ENCODE measurements at places on chromosomes 6 and 20. TPM values are rescaled to one million over a fixed set of nuclear protein-coding genes. Genes with fewer than 3 reads are reported as not detected.

BMP6 gene
- 0.07 TPM for total RNA-seq

SERINC1 gene
- 138 TPM for total RNA-seq

PAQR8 gene
- total RNA-seq, result 3.6 TPM

TBX18 gene
- not detected for total RNA-seq

TNXB gene
- total RNA-seq, result 45.7 TPM

HCRTR2 gene
- not detected for total RNA-seq

LRFN2 gene
- total RNA-seq, result not detected

LTA gene
- total RNA-seq, result not detected

OVOL2 gene
- not detected for total RNA-seq

FAM162B gene
- not detected for total RNA-seq

ADGB gene
- total RNA-seq, result not detected

VIP gene
- 0.93 TPM for total RNA-seq

DNA sequence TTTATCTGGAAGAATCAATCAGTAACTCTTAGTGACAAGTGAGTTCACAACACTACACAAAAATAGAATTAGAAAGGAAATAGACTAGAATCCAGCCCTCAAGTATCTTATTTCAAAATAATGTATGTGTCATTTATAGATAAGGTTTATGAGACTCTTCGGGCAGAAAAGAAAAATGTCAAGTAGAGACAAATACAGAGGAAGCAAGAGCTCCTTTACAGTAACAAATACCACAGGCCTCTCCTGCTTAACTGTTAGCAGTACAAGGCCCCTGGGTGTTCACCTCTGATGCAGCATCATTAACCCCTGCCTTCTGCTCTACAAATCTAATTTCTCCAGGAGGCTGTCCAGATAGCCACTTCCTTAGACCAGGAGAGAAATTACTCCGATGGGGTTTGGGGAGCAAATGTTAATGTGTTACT lies 76.7 kb downstream of the UBE3D start:
- DNase-seq, result peak; percentile 4

DNA sequence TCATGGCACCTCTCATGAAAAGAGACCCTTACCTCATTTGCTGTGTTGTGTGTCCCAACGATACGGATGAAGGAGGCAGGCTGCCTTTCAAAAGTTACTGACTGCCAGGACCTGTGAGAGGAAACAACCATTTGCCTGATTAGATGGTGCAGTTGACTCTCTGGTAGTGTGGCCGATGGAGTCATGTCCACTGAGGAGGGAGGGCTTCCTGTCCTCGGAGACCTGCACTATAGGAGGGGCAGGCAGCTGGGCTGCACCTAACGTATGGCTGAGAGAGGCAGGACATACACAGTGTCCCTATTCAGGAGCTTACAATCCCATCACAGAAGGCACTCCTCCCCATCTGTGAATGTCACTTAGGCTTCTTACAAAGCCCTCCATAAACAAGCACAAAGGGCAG lies 373.0 kb downstream of the ZFAND3 start:
- DNase-seq, result no peak

- no peak for DNase-seq
Observed at GRCh38 chr6:27092316-27092692, 155.2 kb upstream of the PRSS16 start.

GRCh38 chr20:50717974-50718761 lies 13.2 kb upstream of the PARD6B start:
- DNase-seq, result no peak

DNA sequence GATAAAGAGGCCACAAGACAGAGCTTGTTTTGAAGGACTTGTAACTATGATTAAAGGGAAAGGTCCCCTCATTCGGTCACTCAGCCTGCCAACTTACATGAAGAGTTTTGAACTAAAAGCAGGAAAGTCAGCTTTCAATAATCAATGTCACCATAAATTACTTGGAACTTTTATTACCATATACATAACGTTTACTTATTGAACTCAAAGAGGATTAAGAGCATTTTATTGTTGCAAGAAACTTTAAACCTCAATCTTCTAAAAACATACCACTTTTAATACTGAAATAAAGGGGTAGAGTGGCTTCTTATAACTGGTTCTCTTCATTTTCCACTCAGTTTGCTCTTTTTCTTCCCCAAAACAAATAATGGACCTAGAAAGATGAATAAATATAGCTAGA lies 65.1 kb downstream of the CNKSR3 start:
- no peak for DNase-seq

DNA sequence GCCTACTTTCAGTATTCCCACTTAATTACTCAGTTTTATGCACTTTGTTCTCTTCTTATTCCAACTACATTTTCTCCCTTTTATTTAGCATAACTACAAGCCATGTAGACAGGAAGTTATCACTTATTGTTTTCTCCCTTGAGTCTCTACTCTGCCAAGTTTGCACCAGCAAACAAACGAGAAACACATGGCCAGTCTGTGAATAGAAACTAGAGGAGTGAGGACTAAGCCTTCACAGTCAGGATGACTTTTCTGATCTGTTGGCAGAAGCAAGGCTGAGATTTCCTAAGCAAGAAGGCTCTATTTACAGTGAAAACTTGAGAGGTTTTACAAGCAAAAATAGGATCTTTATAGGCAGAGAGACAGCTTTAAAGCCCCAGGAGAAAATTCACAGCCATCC lies 69.8 kb upstream of the TINAG start:
- DNase-seq, result no peak

DNA sequence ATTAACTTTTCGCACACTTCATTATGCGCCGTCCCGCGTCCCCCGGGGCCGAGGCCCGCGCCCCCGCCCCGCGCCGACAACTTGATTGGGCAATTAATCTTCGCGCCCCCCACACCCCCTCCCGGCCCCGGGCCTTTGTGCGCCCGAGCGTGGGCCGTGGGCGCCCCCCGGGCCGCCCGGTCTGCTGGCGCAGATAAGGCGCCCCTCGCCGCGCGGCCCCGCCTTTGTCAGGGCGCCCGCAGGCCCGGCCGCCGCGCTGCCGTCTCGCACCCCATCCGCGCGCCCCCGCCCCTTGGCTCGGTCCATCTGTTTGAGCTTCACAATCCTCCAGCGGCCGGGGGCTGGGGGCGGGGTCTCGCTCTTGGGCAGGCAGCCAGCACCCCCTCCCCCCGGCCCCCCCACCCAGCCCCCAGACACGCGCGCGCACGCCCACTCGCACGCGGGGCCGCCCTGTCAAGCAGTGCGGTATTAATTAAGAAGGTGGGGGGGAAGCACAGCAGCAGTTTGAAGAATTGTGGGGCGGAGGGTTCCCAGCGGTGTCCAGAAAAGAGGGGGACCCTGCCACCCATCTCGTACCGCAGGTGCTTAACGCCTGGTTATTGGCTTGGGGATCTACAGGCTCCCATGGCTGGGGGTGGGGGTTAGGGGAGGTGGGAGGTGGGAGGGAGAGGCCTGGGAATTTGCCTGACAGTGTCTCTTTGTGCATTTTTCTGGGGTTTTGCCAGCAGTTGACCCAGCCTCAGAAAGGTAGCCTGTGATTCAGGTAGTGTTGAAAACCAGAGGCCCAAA lies 34.6 kb upstream of the SCRT2 start:
- DNase-seq, result no peak

- DNase-seq, result no peak
Observed at GRCh38 chr6:107574856-107575255, 84.9 kb downstream of the SOBP start.

- no peak for DNase-seq
Observed at GRCh38 chr20:37669062-37669772, 24.6 kb upstream of the CTNNBL1 start.

DNA sequence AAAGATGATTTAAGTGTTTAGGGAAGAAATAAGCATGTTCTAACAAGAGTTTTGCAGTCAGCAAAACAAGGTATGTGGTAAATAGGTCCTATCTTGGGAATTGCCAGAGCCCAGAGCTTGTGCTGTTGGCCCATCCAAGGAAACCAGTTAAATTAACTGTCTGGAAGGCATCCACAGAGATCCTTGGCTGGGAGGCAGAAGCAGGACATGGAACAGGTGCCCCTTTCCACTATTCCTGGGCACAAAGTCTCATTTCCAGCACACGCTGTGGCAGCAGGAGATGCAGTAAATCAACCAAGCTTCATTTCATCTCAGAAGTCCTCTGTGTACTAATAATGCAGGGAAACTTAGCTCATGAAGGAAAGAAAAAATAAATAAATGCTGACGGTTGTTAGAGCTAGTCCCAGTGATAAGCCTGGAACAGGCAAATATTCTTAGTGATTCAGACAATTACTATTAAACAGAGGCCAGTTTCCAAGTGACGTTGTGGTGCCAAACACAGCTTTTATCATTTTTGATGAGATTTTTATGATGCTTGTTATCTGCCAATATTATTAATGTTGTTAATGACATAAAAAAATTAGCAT lies 39.8 kb upstream of the SNAP25 start:
- no peak for DNase-seq

GRCh38 chr20:1831606-1832005 lies 63.6 kb upstream of the SIRPA start:
- DNase-seq, result no peak

- DNase-seq, result peak; percentile 35
Observed at GRCh38 chr20:48722737-48723191, 105.0 kb downstream of the PREX1 start.

DNA sequence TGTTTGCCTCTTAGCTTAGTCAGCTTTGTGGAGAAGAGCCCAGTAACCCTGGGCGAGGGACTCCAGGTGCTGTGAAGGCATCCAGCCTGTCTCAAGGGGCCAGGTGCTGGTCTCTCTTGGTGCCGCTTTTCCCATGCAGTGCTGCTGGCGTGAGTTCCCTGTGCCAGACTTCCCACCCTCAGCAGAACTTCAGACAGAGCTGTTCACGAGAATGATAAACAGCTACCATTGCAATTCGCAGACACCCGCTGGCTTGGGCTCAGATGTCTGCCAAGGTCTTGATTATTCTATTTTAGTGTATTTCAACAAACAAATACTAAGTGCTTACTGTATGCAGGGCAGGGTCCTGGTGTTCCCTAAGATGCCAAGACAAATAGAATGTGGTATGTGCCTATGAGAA lies 57.7 kb downstream of the RNF217 start:
- DNase-seq, result no peak

DNA sequence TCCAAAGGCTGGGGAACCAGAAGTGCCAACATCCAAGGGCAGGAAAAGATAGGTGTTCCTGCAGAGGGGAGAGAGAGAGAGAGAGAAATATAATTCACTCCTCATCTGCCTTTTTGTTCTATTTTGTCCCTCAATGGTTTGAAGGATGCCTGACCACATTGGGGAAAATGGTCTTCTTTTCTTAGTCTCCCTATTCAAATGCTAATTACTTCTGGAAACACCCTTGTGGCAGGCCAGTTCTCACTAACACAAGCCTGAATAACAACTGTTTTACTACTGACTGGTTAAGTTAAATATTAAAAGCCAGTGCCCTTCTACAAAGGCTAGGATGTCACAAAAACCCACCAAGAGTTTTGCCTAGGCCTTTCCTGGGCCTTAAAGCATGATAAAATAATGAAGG lies 425.4 kb upstream of the HTR1E start:
- no peak for DNase-seq

GRCh38 chr6:41505122-41506049 lies 40.8 kb upstream of the FOXP4 start:
- no peak for DNase-seq

GRCh38 chr6:109760208-109760607 lies 69.1 kb downstream of the FIG4 start:
- no peak for DNase-seq

GRCh38 chr6:55208478-55209458 lies 34.5 kb downstream of the HCRTR2 start:
- peak; percentile 4 for DNase-seq

- no peak for DNase-seq
Observed at GRCh38 chr6:1390133-1390945, 963 bp downstream of the FOXF2 start.

All from A172 (cell line).